ENCODE measurements at places on chromosomes 11 and 22.

- no peak for DNase-seq
Observed at GRCh38 chr11:46435679-46436078, 44.1 kb upstream of the CHRM4 start.

DNA sequence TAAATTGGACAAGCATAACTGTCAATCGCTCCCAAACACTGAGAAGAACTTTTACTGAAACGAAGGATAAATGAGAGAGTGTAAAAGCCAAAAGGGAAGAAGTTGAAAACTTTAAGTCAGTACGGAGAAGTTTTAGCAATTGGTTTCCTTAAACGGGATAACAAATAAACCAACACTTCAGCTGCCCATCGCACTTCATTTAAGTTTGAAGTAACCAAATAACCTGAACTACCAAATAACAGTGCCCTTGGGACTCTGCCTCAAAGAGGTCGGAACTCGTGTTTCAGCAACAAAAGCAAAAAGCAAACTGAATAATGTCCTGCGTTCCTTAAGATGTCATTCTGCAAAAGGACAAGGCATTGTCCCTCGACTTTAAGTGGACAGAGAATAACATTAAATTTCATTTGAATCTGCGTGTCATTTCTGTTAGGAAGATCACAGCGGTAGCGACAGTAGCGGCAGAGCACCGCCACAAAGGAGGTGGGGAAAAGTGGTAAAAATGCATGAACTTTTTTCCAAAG, 127.0 kb upstream of the C11orf58 start:
- no peak for DNase-seq

GRCh38 chr11:72702096-72702495, 27.9 kb upstream of the PDE2A start:
- no peak for DNase-seq

- no peak for DNase-seq
Observed at GRCh38 chr22:26689513-26690301, 32.3 kb downstream of the MIAT start.

DNA sequence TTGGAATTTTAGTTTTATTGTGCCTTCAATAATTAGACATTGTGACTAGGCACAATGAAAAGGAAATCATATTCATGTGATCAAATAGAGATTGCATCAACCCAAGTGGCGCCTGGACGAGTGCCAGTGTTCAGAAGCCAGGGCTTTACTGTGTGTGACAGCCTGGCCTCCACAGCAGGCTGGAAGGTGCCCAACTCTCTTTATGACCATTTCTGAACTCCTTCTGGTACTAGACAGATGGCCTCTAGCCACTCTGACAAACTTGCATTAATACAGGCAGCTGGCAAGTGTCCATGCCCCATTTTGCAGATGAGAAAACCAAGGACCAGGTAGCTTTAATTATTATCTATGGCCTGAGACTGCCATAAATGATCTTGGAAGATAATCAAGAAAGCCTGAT, 8.3 kb upstream of the POU2AF1 start:
- DNase-seq: no peak

GRCh38 chr11:27118371-27118770, 77.8 kb downstream of the BBOX1 start:
- no peak for DNase-seq

GRCh38 chr11:62553839-62554361, 7.3 kb upstream of the AHNAK start:
- DNase-seq: no peak

Measured in heart left ventricle (tissue), 16 donors.